ENCODE measurements at places on chromosomes 6 and 20.

- no peak for DNase-seq
Measured at GRCh38 chr6:168515376-168515775, 74.4 kb downstream of the SMOC2 start.

DNA sequence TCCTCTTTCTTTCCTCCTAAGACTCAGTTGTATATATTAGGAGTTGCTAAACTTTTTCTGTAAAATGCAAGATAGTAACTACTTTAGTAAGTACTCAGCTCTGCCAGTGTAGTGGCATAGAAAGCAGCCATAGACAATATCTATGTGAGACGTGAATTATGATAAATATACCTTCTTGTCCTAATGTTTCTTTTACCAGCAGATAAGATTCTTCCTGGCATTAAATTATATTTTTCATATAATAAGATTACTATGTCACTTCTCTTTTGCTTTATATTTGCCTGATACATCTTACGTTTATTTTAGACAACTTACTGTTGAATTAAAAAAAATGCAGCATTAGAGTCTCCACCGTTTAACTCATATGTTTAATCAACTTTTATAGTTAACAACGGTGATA lies 51.7 kb downstream of the HDGFL1 start:
- DNase-seq: no peak

GRCh38 chr6:121849477-121849876 lies 414.0 kb downstream of the GJA1 start:
- DNase-seq: no peak

DNA sequence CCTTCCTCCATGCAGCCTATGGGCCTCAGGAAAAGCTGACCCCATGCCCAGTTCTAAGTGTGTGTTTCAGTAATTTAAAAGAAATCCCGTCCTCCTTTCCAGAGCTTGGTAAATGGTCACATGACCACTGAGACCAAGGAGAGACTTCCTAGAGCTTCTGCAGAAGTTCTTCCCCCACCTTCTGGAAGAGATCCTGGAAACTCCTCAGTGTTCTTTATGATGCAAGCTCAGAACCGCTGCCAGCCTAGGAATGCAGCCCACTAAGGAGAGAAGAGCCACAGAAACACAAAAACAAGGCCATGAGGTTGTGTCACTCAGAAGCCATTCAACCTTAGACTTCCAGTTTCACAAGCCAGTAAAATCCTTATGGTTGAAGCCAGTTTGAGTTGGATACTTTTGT lies 348.4 kb downstream of the TPBG start:
- DNase-seq: no peak

DNA sequence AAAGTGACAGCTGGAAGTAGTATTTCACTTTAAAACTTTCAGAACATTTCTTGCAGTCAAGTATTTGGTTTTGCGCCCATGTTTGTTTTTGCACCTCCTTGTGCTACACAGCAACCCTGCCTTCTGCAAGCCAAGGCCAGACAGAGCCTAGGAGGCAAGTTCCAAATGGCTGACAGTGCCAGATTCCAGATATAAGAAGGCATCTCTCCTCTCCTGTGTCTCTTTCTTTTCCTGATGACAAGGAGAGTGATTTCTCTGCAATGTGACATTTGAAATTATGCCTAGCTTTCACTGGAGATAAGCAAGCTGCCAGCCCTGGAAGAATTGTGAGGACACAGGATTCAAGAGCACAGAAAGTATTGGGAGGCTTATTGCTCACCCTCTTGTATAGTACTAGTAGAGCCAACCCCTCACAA lies 149.1 kb upstream of the TENT5A start:
- DNase-seq: no peak

- DNase-seq: no peak
Measured at GRCh38 chr6:74458536-74458935, 747.3 kb downstream of the COL12A1 start.

- no peak for DNase-seq
Measured at GRCh38 chr6:156699017-156699421, 78.2 kb upstream of the ARID1B start.

DNA sequence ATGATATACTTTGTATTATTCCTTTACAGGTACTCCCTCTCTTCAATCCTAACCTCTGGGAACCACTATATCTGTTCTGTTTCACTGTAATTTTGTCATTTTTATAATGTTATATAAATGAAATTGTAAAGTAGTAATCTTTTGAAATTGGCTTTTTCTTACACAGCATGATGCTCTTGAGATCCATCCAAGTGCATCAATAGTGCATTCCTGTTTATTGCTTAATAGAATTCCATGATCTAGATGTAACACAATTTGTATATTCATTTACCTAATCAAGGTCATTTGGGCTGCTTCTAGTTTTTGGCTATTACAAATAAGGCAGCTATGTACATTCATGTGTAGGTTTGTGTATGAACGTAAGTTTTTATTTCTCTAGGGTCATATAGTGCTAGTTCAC lies 174.6 kb downstream of the KHDC1L start:
- no peak for DNase-seq

- no peak for DNase-seq
Measured at GRCh38 chr6:50845499-50846143, 26.9 kb downstream of the TFAP2B start.

- no peak for DNase-seq
Measured at GRCh38 chr6:111602481-111603011, 3.1 kb downstream of the TRAF3IP2 start.

- no peak for DNase-seq
Measured at GRCh38 chr6:42302411-42302810, 84.8 kb upstream of the MRPS10 start.

GRCh38 chr20:37574199-37574890 lies 46.7 kb upstream of the BLCAP start:
- no peak for DNase-seq

DNA sequence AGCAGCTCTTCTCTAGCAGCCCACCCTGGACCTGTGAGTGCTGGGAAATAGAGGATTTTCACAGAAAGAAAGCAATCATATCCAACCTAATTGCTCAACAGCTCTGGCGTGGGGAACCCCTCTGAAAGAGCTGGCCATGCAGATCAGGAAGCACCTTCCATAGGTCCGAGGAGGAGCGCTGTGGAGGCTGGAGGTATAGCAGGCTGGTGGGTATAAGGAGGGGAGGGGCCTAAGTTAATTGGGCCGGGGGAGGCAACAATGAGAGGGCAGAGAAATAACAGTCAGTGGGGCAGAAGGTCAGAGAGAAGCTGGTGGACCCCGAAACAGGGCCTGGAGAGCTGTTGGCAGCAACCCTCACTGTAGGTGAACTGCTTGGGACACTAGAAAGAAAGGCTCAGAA lies 40.8 kb downstream of the SNRNP48 start:
- no peak for DNase-seq

DNA sequence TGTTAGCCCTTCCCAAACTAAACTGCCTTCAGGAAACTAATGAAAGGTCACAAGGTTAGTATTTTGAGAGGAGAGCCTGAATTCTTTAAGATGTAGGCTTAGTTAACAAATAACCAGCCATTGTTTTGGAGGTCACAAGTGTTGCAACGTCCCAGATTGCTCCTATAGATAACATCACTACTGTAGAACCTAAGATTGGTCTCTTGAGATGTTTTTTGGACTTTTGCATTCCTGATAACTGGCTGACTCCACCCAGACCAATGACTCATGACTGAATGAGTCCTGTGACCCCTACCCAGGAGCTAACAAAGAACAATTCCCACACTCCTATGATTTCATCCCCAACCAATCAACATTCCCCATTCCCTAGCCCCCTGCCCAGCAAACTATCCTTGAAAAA lies 178.8 kb downstream of the SCP2D1 start:
- DNase-seq: no peak

- DNase-seq: no peak
Measured at GRCh38 chr6:70474751-70475150, 61.4 kb downstream of the FAM135A start.

- DNase-seq: no peak
Measured at GRCh38 chr6:89689732-89690131, 51.2 kb upstream of the LYRM2 start.

DNA sequence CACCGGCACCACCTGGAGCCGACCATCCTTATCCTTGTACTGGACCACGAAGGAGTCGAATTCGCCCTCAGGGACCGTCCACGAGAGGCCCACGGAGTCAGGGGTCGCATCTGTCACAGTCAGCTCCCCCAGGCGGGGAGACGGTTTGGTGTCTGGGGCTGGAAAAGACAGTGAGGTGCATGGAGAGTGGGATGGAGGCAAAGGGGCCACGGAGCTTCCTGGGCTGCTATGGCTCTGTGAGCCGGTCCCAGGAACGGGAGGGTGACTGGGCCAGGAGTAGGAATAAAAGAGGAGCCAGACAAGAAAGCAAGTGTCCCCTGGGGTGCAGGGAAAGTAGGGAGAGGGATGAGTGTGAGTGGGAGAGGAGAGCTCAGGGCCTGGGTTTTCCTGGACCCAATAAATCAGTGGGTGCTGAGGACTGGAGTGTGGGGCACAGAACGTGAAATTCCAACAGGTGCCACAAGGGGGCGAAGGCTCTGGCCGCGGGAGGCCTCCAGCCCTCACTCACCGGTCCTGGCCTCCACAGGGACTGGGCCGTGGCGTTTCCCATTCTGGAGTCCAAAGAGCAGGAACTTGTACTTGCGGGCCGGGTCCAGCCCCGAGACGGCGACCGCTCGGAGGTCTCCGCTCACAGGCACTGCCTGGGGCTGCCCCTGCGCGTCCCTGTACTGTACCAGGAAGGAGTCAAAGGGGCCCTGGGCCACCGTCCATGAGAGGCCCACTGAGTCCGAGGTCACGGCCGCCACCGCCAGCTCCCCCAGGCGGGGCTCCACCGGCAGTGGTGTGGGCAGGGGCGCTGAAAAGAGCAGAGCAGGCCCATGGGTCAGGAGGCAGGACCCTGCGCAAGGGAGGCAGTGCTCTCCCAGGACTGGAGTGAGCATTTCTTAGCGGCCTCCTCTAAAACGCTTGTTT lies 9.9 kb downstream of the CYP21A2 start:
- DNase-seq: no peak

DNA sequence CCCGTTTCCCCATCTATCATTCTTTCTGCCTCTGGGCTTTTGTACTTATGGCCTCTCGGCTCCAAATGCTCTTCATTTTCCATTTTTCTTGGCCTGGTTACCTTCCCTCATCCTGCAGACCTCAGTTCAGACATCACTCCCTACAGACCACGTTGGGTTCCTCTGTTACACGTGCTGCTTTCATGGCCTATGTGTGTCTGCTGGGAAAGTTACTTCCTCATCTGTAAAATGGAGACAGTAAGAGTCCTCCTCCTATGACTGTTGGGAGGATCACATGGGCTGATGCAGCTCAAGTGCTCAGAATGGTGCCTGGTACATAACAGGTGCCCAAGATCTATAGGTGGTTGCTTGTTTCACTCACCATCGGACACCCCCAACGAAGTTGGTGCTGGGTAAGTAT lies 13.5 kb downstream of the KCNK17 start:
- no peak for DNase-seq

DNA sequence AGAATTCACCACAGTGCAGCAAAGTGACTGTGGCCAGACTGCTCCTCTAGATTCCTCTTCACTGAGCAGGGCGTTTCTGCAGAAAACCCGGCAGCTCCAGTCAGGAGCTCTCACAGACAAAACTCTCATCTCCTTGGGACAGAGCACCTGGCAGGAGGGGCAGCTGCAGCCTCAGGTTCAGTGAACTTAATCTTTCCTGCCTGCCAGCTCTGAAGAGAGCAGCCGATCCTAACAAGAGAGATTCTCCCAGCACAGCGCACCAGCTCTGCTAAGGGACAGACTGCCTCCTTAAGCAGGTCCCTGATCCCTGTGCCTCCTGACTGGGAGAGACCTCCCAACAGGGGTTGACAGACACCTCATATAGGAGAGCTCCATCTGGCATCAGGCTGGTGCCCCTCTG lies 1065.5 kb downstream of the GRIK2 start:
- no peak for DNase-seq

DNA sequence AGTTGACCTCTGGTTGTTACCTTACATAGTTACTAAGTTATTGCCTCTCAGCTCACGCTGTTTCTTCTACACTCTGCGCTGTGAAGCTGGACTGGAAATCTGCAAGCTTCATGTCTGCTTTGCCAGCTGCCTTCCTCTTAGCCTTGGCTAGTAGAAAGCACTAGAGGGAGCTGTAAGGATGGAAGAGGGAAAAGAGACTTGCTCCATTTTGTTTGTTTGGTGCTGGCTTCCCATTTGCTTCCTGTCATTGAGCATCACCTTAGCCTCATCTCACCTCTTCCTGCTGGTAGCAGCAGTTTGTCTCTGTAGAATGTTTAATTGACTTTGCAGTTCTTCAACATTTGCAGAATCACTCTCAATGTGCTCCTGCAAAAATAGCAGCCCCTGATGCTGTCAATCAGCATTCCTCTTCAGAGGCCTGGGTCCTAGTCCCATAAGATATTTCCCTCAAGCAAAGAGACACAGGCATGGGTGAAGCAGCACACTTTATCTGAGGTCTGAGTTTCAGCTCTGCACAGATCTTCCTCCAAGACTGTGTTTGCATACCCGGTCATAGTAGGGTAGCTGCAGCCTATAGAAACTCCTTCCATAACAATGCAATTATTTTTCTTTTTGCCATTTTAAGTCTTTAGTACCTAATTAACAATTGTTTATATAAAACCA lies 302.2 kb upstream of the EPHA7 start:
- DNase-seq: no peak
